ENCODE measurements at places on chromosomes 1 and 21.
A peak's percentile ranks its signal among the peaks of the same experiment; 100 is the strongest.

- DNase-seq, result no peak
- peaks cover 24% of the 10 kb centered on the region for H3K27me3 ChIP-seq
- H3K4me3 ChIP-seq, result no peak overlapping the region
- H3K36me3 ChIP-seq, result no peaks in the 10 kb centered on the region
Observed at GRCh38 chr1:162265983-162266382, 110.7 kb downstream of the SPATA46 start.

GRCh38 chr1:220290140-220290761 is 18.0 kb upstream of the RAB3GAP2 start:
- DNase-seq, result no peak
- no peak overlapping the region for H3K4me3 ChIP-seq
- H3K27ac ChIP-seq, result no peak overlapping the region
- no peaks in the 10 kb centered on the region for H3K4me1 ChIP-seq
- peaks cover 48% of the 10 kb centered on the region for H3K27me3 ChIP-seq

DNA sequence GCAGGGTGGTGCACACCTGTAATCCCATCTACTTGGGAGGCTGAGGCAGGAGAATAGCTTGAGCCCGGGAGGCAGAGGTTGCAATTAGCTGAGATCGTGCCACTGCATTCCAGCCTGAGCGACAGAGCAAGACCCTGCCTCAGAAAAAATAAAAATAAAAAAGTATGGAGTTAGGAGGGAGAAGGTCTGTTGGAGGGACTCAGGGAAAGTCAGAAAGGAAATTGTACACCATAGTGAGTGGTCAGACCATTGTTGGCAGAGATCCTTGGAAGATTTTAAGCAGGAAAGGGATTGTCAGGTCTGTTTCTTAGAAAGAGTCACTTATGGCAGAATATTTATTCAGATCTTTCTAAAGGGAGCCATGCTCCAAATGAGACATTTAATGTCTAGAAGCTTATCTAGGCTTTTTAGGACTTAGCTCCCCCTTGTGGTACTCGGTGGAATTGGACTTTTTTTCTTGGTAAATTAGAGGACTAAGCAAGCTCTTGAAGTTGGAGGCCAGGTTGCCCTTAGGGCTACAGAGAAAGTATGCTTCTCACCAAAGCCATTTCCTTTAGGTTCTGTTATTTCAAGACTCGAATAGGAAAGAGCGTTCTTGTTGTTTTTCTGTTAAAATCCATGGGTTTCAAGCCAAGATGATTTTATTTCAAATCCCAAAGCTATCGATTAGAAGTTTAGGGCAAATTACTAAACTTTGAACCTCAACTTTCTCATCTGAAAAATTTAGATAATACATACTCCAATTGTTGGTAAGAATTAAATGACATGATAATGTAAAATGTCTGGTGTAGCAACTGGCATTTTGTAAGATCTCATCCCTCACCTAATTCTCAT is 16.5 kb downstream of the MIA3 start:
- peaks cover 5% of the 10 kb centered on the region for H3K4me1 ChIP-seq
- H3K4me3 ChIP-seq, result no peak overlapping the region
- DNase-seq, result peak; percentile 75
- H3K27ac ChIP-seq, result peak overlapping the region; percentile 48
- H3K36me3 ChIP-seq, result peaks cover 22% of the 10 kb centered on the region
- no peaks in the 10 kb centered on the region for H3K27me3 ChIP-seq

DNA sequence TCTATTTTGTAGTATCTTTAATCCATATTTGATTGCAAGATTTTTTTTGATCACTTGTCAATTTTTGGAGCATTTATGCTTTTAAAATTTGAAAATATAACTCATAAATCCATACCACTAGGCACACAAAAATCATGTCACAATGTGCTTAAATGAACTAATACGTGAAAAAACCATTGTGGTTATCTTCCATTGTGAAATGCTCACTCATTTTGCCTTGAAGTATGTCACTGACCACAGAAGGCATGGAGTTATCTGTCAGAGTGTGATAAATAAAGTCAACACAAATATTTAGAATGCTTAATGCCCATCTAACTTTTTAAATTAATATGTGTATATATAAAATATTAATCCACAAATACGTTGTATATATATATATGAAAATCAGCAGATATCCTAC is 347.2 kb downstream of the PTPRC start:
- H3K4me1 ChIP-seq, result peaks cover 11% of the 10 kb centered on the region
- no peak overlapping the region for H3K27ac ChIP-seq
- no peaks in the 10 kb centered on the region for H3K27me3 ChIP-seq
- H3K4me3 ChIP-seq, result no peak overlapping the region

- H3K27ac ChIP-seq, result no peak overlapping the region
- no peak for DNase-seq
- no peak overlapping the region for H3K4me3 ChIP-seq
- H3K36me3 ChIP-seq, result no peaks in the 10 kb centered on the region
- peaks cover 37% of the 10 kb centered on the region for H3K27me3 ChIP-seq
- no peaks in the 10 kb centered on the region for H3K4me1 ChIP-seq
Observed at GRCh38 chr1:199914546-199914945, 113.0 kb upstream of the NR5A2 start.

Measured in natural killer cell treated with Interleukin-12 subunit alpha and Interleukin-12 subunit beta and Interleukin-15 and Interleukin-18, amount 100 ng/mL, for 72 hours (primary cell).